HS-5 (cell line): ENCODE measurements at places on chromosomes 5 and 9.

- DNase-seq: no peak
Observed at GRCh38 chr5:58401701-58402100, 58.2 kb downstream of the PLK2 start.

- peak; percentile 28 for DNase-seq
Observed at GRCh38 chr5:10478436-10478835, 36.8 kb downstream of the ROPN1L start.

DNA sequence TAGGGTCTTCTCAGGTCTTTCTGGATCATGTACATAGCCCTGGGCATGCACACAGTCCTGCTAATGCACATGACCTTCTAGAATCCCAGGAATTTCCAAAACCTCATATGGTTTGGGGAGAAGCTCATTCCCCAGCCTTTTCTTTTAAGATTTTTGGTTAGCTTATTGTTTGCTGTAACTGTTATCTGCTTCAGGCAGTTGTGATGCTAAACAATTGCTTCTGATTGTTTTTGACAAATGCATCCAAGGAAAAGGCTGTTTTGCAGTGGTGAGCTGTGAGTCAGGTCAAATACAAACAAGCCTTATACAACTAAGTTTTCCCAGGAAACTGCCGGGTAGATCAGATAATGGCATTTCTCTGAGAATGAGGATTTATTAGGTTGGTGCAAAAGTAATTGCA lies 32.7 kb downstream of the SMC5 start:
- no peak for DNase-seq

DNA sequence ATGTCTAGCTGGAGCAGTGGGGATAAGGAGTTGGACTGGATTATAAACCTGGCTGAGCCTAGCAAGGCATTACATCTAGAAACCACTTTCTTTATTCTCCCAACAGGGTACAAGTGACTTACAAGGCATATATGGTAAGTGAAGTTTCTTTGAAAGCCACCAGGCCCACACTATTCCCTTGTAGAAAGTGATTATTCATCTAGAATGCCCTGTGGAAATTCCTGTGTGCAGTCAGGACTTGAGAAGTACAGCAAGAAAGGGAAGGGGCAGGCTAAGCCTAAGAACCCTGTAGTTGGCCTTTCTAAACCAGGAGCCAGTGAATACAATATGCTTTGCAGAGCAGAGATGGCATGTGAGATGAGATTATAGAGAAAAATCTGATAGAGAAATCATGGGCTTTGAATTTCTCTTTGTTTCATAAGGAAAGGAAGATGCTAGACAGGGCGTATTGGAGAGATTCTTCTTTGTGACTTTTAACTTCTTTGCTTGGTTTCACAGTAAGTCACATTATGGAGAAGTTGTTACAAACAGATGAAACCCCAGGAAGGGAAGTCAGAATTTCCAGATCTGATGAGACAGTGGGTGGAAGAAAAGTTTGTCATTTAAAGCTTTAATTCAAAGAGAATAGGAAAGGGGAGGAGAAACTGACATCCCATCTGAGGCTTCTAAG lies 321.7 kb downstream of the NDUFS4 start:
- DNase-seq: no peak

DNA sequence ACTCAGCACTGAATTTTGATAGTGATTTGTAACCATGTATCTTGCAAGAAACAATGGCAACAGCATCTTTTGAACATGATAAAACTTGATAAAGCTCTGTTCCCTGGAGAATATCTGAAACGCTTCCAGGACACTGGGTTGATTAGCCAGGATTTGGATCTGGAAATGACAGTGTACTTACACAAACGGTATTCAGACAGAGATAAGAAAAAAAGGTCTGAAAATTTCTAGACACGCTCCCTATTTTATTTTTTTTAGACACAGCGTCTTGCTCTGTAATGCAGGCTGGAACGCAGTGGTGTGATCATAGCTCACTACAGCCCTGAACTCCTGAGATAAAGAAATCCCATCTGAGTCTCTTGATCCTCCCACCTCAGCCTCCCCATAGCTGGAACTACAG lies 109.0 kb downstream of the GNAQ start:
- DNase-seq: no peak

DNA sequence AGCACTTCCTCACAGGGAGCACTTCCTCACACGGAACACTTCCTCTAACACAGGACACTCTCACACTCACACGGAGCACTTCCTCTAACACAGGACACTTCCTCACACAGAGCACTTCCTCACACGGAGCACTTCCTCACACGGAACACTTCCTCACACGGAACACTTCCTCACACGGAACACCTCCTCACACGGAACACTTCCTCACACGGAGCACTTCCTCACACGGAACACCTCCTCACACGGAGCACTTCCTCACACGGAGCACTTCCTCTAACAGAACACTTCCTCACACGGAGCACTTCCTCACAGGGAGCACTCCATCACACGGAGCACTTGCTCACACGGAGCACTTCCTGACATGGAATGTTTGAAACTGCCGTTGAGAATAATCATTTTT lies 13.4 kb downstream of the POMT1 start:
- DNase-seq: no peak
